Astrocyte (in vitro differentiated cells and primary cell): ENCODE measurements at places on chromosomes 6 and 20. TPM values are rescaled to one million over a fixed set of nuclear protein-coding genes. Genes with fewer than 3 reads are reported as not detected.

Gene LY6G6D
- not detected in 2 replicates for total RNA-seq

DNA sequence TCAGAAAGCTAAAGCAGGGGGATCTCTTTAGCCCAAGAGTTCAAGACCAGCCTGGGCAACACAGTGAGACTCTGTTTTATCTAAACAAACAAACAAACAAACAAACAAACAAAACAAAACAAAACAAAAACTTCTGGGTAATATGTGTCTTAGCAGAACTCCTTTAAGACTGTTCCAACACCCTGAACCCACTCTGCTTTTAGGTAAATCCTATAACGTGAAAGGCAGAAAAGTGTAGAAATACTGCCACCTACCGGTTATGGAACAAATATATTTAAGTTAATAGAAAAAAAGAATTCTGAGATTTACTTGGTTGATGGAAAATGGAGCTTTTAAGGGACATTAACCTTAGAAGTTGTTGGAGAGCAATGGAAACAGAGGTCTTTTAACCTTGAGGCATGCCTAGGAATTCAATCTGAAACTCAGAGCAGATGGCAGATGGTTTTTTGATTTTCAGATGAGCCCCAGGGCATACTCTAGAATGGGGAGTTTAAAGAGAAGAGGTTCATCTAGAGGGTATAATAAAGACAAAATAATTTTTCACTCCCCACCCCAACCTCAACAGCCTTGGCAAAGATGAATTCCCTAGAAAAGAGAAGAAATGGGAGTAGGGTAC, 38.5 kb downstream of the SOD2 start:
- no peaks in the 10 kb centered on the region for H3K36me3 ChIP-seq
- H3K4me3 ChIP-seq: no peak overlapping the region
- H3K27me3 ChIP-seq: no peaks in the 10 kb centered on the region
- no peaks in the 10 kb centered on the region for H3K4me1 ChIP-seq
- no peak overlapping the region for H3K27ac ChIP-seq

Gene SLC17A9
- 11.6 and 12.4 TPM in 2 replicates for total RNA-seq

DNA sequence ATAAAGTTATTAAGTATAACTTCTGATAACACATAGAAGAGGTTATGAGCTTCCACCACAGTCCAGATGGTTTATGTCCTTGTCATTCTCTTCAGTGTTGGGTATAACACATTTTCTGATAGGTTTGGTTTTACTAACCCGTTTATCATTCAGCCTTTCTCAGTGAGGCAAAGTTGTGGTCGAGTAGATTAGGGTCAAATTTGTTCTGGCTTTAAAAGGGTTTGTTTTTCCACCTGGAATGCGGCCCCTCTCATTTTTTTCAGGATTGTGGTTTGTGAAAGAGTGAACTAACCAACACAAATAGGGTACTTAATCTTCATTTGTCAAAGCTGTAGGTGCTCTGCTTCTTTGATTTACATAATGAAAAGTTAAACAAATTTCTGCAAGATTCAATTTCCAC, 204.2 kb upstream of the ASCC3 start:
- no peak overlapping the region for H3K4me3 ChIP-seq
- H3K36me3 ChIP-seq: no peaks in the 10 kb centered on the region
- DNase-seq: peak; percentile 66

DNA sequence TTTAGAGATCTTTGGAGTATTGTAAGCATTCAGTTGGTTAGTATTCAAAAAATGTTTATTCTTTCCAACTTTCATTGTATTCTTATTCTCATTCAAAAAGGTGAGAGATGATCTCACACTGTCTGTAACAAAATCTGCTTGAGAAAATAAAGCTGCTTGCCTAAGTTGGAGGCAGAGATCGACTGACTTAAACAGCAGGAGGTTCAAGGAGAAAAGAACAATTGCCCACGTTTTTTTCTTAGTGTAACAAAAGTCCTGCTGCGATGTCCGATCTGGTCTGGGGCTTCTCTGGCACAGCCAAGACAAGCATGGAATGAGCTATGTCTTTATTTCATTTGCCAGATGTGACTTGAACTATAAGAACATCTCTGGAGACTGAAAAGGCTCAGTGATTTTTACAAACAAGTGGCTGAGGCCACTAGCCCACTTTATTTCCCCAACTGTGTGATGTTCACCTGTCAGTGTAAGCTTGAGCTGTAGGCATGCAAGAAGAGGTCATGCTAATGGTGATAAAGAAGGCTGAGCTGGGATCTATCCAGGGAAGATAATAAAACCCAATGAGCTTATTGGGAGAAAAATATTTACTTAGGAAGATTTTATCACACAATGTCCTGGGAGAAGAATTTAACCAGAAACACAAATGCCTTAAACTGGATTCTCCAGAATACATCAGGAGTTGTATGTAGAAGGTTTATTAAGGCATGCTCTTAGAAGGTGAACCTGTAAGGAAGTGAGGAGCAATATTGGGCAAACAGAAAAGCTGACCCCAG, 580.1 kb upstream of the BTBD3 start:
- no peak overlapping the region for H3K27ac ChIP-seq
- no peak for DNase-seq
- H3K27me3 ChIP-seq: no peaks in the 10 kb centered on the region
- no peaks in the 10 kb centered on the region for H3K4me1 ChIP-seq

Gene RNF217
- total RNA-seq: 49.4 and 53.3 TPM in 2 replicates
